C1 segment of cervical spinal cord (tissue), 14 donors: ENCODE measurements at places on chromosomes 6 and 20.
A peak's percentile ranks its signal among the peaks of the same experiment; 100 is the strongest.

DNA sequence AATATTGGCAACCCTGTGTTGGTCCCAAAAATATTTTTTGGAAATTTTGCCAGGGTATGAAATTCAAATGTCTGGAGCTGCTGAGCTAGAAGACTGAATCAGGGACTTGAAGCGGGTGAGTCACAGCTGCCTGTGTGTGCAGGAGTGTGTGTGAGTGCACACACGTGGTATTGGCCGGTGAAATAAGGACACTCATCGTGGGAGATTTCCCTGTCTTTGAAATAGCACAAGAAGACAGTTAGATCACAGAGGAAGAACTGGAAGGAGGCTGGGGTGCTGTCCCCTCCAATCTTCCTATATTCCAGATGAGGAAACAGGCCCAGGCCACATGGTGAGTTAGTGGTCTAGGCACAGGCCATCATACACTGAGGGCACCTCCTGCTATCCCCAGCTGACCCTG, 123.8 kb upstream of the MLN start:
- DNase-seq, result no peak

DNA sequence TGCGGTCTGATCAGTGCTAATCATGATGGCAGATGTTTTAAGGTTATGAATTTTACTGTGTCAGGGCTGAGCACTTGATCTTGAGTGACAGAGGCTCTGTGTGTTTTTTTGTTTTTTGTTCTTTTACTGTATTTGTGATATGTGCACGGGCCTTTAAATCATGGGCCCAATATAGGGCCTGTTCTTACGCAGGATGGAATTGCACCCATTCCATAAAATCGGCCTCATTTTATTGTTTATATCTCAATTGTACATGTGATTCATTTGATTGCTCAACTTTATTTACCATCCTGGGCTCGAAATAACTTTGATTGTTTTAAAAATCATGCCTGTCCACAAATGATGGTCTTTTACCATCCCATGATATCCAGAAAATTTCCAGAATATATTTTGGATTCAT, 39.3 kb upstream of the MBOAT1 start:
- DNase-seq, result no peak

DNA sequence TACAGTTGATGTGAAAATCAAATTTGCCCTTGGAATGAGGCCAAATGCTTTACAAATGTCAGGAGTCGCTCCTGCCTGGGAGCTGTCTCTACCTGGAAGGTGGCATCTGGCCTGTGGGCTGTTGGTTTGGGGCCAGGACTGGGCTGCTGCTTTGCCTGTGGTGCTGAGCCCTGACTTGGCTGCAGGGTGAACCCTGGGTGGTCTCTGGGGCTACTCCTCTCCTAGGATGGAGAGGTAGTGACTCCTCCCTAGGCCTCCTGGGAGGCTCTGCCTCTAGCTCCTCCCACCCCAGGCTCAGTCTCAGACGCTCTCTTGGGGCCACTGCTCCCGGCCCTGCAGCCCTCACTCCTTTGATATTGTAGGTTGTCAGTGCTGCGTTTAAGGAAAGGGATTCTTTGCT, 47.5 kb downstream of the EFCAB8 start:
- no peak for DNase-seq

DNA sequence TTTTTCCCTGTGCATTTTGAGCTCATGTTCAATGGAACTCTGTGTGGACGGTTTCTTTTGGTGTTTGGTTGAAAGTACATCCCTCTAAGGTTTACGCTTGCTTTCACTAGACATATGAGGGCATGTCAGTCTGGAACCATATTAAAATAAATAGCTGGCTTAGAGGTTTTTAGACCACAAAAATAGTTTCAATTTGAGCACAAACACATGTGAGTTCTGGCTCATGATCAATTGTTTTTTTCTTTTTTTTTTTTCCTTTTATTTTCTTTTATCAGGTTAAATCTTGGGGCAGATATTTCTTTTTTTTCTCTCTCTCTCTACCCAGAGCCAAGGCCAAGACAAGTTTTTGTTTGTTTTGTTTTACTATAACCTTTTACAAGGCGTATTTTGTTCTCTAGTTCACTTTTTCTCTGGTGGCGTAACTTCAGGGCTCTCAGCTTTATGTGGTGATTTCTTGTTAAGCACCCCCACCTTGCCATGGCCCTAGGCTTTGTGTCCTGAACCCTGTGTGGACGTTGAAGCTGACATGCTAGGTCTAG, 92.9 kb downstream of the SHLD1 start:
- DNase-seq, result no peak

DNA sequence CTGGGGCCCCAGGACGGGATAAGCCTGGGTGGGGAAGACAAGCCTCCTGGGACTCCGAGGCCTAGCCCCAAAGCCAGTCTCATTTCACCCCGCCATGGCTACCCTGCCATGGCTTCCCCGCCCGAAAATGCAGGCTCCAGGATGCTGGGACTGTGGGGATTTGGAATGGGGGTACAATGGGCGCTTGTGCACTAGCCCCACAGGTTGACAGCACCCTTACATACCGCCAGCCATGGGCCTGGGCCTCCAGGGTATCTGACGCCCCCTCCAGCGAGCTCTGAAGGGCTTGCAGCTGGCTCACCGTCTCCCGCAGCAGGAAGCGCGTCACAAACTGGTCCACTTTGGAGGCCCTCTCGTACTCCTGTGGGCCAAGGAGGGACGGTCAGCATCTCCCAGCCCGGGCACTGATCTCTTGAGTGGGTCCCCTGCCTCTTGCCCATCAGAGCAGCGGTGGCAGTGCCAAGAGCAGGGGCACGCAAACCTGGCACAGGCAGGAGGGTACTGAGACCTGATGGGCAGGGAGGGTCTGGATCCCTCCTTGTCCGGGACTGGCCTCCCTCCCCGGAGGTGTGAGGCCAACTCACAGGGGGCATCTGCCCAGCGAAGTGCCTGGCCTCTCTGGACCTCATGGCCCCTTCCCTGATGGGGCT, 2.0 kb upstream of the C20orf144 start:
- DNase-seq, result no peak

DNA sequence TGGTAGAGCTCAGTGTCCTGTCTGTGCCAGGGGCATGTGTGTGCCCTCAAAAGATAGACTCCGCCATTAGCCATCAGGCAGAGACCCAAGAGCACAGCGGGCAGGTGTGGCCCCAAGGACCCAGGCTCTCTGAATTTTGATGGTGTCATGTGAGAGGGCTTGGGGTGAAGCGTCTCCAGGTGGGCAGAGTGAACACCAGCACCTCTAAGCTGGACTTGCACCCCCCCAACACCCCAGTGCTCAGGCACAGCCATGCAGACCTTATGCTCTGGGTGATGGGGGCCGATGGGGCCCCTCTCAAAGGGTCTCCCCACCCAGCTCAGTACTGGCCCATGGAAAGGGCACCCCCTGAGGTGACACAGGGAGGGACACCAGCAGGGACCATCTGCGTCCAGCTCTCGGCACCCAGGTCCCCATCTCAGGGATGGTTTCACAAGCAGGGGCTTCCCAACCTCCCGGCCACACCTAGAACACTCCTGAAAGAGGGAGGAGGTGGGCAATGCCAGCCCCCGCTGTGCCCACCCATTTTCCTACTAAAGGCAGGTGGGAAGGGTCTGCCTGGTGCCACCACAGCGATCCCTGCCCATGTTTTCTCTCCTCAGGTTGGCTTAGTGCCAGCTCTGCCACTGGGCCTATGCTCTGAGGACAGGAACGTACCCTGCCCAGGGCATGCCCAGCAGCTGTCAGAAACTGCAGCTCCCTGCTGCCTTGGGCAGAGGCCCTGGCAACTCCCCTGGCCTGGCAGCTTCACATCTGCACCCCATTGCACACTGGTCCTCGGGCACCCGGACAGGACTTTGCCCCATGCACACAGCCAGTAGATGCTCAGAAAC, 3.5 kb downstream of the CST7 start:
- DNase-seq, result no peak

GRCh38 chr6:34295721-34296120, 46.9 kb upstream of the SMIM29 start:
- DNase-seq, result no peak

DNA sequence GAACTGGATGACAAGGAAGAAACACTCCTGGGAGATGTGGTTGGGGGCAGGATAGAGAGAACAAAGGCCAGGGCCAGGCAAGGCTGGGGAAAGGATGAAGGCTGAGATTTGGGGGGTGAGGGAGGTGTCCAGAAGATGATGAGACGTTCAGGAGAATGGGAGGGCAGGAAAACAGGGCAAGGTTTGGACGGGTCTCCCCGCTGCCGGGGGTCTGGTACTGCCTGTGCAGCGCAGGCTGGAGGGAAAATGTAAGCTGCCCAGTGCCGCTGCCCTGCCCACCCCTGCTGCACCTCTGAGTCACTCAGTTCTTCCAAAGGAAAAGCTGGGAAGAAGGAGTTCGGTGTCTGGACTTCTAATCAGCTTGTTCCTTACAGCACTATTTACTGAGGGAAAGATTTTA, 130.9 kb downstream of the DTNBP1 start:
- DNase-seq, result no peak

DNA sequence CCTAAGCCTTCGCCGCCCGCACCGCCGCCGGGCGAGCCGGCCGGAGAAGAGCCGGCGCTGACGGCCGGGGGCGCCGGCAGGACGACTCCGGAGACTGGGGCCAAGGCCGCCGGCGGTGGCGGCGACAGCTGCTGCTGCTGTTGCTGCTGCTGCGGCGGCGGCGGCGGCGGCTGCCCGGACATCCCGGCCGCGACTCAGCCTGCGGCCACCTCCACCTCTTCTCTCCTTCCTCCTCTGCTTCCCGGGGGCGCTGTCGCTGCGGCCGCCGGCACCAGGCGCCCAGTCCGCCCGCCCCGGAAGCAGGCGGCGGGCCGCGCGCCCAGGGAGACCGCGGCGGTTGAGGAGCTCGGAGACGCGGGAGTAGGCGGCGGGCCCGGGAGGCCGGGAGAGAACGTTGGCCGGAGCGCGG, 307 bp downstream of the RANBP9 start:
- no peak for DNase-seq

DNA sequence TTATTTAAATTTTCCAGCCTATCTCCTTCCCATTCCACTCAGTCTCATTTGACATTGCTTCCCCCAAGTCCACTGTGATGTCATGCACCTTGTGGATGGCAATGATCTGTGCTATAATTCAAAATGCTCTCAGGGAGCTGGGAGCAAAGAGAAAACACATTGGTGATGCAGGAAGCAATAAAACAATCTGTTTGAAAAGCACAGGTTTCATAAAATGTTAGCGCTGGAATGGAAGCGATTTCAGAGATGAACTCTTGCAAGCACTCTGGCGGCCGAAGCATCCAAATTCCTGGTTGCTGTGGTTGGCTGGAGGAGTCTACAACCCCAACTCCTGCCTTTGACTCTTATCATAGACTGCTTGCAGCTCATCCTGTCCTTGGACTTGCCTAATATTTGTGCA, 167.0 kb downstream of the GMPR start:
- no peak for DNase-seq

GRCh38 chr6:121309768-121310469, 24.4 kb downstream of the TBC1D32 start:
- DNase-seq, result no peak

DNA sequence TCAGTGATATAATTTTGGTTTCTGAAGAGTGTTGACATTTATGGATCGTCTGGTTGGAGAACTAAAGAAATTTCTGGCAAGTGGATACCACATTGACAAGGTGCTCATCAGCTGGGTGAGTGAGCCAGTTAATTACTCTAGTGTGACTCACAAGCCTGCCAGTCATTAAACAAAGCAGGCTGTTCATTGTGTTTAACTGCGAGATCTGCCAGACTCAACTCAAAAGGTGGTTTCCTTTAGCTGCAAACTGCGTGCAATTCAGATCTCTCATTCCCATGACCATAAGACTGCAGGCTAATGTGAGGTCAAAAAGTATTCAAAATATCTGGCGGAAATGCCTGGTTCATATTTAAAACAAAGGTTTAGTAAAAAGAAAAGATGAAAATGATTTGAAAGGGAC, 32.5 kb upstream of the IYD start:
- no peak for DNase-seq

DNA sequence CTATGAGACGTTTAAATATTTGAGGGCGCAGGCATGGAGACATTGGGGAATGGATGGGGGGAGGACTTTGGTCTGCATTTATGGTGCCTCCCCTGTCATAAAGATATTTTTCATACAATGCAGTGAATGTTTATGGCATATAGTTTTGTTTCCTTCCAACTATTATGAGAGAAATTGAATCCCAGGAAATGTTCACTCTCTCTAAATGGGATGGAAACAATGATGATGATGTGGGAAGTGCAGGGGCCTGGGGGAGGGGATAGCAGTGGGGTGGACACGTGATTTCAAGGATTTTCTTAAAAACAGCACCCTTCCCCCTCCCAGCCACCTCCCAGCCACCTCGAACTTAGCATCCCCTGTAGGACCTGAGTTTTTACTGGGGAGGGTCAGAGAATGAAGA, 69.9 kb downstream of the TOX2 start:
- DNase-seq, result no peak

DNA sequence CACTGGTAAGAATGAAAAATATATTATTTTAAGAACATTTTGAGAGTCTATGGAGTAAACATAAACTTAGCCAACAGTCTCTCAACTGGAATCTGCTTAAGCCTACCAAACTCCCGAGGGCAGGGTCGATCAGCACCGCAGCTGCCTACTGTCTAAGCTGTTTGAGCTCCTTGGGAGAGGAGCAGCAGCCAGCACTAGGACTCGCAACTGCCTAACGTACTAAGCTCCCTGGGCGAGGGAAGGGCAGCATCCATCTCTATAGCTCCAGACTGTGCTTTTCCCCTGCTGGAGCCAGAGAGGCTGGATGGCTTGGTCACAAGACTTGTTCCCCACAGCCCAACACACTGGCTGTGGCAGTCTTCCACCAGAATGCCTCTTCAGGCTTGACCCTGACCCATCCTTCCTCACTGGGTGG, 96.4 kb downstream of the MOXD1 start:
- no peak for DNase-seq

DNA sequence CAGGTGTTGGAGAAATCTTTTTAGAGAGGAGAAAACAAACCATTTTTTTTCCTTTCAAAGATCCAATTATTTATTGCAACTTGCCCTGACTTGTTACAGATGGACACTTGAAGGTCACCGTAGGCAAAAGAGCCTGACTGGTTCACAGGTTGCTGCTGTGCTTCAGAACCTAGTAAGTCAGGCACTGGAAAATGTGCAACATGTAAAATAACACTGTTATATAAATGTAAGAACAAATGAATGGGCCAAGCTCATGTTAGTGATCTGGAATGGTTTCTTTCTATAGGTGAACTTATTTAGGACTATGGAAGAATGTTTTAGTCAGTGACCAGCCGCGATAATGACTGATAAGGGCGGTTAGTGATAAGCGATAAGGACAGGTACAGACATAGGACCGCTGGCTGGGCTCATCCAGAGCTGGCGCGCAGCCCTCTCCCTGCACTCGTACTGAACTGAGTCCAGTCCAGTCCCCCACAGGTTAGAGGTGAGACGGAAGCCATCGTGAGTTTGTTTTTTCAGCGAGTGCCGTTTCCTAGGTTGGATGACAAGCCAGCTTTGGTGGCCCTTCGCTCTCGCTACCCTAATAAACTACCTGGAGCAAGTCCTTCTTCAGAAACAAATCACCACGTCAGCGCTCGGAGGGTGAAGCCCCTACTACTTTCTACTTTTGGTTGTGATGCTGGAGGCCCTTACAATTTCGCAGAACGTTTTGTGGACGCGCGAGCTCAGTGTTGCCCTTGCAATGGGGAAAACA, 94.4 kb upstream of the PRDM1 start:
- DNase-seq, result peak; percentile 65
